ENCODE measurements at places on chromosomes 11 and 22.

DNA sequence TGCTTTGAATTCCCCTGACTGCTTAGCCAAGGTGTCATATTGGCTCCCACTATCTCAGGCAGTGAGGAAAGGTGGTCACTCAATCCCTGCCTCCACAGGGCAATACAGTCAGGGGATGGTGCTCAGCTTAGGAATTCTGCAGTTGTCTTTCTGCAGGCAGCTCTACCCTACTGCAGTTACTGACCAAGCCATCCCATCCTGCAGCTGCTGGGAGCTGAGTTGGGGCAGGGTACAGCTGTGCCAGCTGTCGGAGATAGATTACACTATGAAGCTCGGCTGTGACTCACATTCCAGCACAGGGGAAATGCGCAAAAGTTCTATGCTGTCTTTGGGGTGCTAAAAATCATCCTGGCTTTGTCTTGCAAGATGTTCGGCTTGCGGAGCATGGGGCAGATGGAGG is 4.4 kb upstream of the DAGLA start:
- DNase-seq = no peak

- DNase-seq = no peak
Measured at GRCh38 chr11:9225748-9226298, 39.3 kb downstream of the DENND5A start.

GRCh38 chr11:2348986-2349385 is 28.1 kb upstream of the CD81 start:
- DNase-seq = no peak

GRCh38 chr22:38314051-38314932 is 2.9 kb downstream of the CSNK1E start:
- no peak for DNase-seq

GRCh38 chr11:111944651-111945051 is 7.5 kb downstream of the DIXDC1 start:
- DNase-seq = no peak

DNA sequence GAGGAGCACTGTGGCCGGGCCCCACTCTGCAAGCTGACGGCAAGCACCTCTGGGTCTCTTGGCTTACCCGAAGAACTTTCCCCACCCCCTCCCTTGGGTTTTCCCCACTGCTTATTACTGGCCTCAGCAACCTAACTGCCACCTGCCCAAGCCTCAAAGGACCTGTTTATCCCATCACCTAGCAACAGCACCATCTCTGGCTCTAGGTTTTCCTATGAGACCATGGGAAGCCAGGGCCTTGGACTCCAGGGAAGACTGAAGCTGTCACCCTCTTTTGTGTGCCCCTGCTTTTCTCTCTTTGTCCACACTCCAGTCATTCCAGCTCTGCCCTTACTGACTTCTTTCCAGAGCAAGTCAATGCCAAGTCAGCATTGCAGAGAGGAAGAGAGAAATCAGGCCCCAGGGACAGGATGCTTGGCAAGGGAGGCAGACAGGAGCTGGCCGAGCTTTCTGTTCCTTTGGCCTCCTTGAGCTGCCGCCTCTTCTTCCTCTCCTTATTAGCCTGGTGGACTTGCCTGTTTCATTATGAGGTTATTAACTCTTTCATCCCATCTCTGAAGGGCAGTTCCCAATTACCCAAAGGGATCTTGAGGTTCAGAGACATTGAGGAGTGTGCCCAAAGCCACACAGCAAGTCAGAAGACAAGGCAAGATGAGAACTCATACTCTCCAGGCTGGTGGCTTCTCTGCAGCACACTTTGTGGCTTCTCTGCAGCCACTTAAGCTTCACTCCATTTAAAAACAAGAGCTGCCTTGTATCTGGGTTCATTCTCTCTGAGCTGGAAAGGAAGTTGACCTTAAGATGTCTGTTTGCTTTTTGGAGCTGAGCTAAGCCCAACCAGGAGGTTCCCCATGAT is at the start of gene SMIM35:
TSS of gene SMIM35 (minus strand) at position 51 of the 856 bp plus-strand sequence. CDS start 206 bp downstream, outside the sequence.
- DNase-seq = no peak

GRCh38 chr11:4606231-4607015 is 1.6 kb downstream of the TRIM68 start:
- no peak for DNase-seq

DNA sequence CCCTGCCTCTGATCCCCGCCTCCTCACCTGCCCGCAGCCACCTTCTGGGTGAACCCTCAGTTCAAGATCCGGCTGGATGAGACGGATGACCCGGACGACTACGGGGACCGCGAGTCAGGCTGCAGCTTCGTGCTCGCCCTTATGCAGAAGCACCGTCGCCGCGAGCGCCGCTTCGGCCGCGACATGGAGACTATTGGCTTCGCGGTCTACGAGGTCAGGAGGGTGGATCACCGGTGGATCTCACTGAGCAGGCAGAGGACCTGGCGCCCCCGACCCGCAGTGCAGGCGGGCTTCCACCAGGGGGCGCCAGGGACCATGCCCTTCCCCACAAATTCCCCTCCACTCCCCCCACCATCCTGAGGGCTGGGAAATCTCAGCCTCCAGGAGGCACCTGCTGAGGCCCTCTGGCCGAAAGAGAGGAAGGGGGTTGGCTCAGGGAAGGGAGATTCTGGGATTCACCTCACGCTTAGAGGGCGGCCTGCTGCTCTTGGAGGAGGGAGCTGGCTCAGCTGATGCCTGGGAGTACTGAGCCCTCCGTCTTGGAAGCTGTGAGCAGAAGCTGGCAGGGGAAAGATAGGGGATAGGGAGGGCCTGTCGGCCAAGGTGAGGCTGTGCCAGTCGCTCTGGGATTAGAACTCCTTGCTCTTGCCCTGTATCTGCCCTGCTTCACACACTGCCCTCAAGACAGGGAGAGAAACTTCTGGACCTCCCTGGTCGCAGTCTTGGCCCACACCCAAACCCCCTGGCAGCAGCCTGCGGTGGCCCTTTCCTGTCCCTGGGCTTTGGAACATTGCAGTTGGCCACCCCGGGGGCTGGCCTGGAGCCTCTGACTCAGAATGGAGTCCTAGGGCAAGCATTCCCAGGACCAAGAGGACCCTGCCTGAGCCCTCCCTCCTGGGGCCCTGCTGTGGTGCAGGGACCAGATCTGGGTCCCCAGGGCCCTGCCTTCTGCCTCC is 23.2 kb downstream of the CAPN1 start:
- DNase-seq = peak; percentile 46

DNA sequence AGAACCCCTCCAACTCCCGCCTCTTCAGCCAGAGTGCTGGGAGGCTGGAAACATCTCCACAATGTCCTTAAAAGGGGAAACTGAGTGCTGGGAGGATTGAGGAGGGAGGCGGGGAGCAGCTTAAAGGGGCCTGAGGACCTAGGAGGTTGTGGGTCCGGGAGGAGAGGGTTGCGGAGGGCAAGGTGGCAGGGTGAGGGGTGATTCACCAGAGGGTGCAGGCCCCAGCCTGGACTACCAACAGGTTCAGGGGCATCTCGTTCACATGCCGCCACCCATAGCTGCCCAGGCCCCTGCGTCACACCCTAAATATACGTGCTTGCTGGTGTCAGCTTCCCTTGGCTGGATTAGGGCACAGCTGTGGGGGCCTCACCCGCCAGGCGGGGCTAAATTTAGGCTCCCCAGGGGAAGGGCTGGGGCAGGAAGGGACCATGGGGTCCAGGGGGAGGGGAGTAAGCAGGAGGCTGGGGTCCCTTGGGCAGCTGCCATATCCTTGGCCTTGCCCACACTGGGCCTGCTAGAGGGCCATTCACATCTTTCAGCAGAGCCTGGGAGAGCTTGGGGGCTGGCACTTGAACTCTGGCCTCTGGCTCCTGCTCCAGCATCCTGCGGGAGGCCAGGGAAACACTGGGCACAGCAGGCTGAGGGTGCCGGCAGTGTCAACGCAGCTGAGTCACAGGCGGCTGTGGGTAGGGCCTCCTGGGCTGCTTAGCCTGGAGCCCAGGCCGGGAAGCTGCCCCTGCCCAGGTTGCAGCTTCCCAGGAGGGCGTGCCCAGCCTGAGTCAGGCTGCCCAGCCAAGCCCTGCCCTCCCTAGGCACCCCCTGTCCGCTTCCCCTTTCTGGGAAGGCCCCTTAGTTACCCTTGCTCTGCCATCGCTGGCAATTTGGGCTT is 1.3 kb downstream of the EHBP1L1 start:
- peak; percentile 47 for DNase-seq

DNA sequence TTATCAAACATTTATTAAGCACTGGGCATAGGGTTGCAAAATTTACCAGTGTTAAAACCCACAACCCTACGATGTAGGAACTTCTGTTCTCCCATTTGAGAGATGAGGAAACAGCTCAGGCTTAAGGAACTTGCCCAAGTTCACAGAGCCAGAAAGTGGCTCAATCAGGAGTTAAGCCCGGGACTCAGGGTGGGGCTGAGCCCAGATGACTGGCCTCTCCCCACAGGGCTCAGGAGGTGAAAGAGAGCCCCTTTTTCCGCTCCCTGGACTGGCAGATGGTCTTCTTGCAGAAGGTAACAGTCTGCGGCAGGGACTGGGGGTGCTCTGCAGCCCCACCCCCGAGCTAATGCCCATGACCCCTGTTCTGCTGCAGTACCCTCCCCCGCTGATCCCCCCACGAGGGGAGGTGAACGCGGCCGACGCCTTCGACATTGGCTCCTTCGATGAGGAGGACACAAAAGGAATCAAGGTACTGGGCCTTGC is 5.6 kb upstream of the ANKRD13D start:
- no peak for DNase-seq

GRCh38 chr11:127919206-127920000 is 668.0 kb downstream of the ETS1 start:
- DNase-seq = no peak

Measured in CD4-positive, alpha-beta T cell treated with Interleukin-17A for 1 hour (primary cell).